Small intestine (tissue), 16 donors: ENCODE measurements at places on chromosomes 7 and 10.
A peak's percentile ranks its signal among the peaks of the same experiment; 100 is the strongest.

DNA sequence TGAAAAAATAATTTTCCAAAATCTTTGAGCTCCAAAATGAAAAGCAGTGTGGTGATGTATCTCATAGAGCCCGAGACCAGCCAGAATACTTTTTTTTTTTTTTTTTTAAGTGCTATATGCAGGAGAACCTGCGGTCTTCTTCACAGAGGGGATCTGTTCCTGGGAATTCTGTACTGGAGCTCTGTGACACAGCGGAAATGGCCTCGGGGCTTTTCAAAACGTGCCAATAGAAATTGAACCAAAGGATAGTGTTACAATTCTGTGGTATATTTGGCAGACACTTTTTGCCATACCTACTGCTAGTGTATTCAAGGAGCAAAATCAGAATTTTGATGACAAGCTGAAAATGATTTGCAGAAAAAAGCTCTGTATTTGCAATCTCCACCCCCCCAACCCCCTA lies 1429.3 kb upstream of the LRRTM3 start:
- no peak for DNase-seq

- DNase-seq = no peak
Measured at GRCh38 chr7:98291717-98292116, 10.2 kb downstream of the BRI3 start.

GRCh38 chr7:87178320-87178719 lies 26.1 kb downstream of the DMTF1 start:
- no peak for DNase-seq

DNA sequence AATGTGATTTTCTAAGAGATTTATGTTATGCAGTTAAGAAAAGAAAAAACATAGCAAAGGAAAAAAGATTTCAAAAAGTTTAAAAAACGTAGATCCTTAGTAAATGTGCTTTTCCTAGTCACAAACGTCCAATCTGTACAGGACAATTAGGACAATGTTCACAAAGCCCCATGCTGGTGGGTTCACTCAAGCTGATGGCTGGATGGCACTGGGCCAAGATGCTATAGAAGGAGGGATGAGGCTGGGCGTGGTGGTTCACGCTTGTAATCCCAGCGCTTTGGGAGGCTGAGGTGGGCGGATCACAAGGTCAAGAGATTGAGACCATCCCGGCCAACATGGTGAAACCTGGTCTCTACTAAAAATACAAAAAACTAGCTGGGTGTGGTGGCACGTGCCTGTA lies 22.1 kb downstream of the SVIL start:
- no peak for DNase-seq

- DNase-seq = no peak
Measured at GRCh38 chr7:102310414-102310815, 23.7 kb downstream of the SH2B2 start.

DNA sequence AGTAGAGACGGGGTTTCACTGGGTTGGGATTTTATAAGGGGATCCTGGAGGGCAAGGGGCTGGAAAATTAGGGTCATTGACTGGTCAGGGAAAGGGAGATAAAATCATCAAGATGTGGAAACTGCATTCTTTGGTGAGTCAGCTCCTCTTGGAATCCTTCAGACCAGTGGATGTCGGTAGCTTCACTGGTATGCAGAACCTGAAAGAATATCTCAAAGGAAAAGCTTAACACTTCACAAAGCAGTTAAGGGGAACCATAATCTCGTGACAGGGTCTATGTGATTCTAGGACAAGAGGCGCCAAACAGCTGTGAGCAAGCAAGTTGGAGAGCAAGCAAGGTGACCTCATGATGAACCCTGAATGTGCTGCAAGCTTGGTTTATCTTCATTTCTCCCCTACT lies 634.7 kb upstream of the AUTS2 start:
- DNase-seq = no peak

- peak; percentile 79 for DNase-seq
Measured at GRCh38 chr10:102642736-102643335, 1.4 kb upstream of the TRIM8 start.

DNA sequence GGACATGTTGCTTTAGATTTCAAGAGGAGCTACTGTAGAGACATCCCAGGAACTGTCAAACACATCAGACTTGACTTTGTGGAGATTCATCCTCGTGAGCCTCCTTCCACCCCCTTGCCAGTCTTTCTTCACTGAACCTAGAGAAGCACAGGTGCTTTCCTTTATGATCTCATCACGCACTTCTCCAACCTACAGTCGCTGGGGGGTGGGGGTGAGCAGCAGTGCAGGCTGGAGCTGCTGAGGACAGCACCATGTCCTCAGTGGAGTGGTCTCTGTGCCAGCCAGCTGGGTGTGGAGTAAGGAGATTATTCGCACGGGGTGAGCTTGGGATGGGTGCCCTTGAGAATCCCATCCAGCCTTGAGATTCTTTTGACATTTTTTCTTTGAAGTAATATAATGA lies 88.1 kb downstream of the VOPP1 start:
- no peak for DNase-seq

GRCh38 chr10:19411119-19411518 lies 362.5 kb downstream of the MALRD1 start:
- no peak for DNase-seq

DNA sequence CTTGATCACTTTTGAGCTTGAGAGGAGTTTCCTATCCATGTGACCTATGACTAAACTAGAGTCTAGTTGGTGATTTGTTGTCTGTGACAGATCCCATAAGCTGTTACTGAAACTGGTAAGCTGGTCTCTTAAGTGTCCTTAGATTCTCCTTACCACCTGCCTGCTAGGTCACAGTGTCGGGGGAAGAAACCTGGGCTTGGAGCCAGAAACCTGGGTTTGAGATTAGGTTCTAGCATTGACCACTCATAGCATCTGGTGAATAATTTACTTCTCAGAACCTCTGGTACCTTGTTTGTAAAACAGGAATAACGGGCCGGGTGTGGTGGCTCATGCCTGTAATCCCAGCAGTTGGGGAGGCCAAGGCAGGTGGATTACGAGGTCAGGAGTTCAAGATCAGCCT lies 21.8 kb upstream of the ITPRID1 start:
- DNase-seq = no peak

DNA sequence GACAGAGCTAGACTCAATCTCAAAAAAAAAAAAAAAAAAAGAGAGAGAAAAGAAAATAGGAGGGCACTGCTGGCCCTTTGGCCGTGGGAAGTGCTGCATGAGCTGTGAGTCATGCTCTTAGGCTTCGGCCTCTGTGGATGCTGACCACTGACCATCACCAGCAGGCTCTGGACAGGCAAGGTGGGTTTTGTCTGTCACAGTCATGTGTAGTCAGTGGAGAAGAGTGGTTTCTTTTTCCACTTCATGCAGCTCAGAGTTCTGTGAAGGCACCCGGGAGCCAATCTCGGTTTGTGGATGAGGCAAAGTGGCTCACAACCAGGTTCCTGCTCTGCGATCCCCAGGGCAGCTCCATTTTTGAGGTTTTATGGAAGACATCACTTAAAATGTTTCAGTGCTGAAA lies 58.1 kb downstream of the PRTFDC1 start:
- no peak for DNase-seq

DNA sequence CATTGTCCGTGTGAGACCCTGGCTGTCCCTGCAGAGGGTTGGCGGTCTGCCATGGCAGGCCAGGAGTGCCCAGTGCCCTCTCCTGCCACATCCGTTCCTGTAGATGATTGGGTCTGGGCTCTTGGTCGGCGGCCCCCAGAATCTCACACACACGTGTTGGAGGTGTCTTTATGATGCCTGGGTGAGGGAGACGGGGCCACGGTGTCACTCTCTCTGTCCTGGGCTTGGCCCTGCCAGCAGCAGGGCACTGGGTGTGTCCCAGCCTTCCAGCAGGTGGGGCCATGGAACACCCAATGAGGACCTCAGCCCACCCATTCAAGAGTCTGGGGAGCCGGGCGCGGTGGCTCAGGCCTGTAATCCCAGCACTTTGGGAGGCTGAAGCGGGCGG lies 30.2 kb downstream of the UNC5B start:
- DNase-seq = no peak

DNA sequence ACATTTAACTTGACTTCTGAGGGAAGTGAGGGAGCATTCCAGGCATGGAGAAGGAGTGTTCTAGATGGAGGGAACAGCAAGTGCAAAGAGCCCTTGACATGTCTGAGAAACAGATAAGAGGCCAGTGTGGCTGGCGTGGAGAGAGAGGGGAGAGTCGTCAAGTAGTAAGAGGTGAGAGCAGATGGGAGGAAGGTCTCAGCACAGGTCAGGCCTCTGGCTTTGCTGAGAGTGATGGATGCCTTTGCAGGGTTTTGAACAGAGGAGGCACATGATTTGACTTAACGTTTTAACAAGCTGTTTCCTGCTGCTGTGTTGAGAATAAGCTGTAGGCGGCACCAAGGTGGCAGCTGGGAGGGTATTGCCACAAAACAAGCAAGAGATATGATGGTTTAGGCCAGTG lies 97.2 kb downstream of the KAT6B start:
- peak; percentile 25 for DNase-seq

DNA sequence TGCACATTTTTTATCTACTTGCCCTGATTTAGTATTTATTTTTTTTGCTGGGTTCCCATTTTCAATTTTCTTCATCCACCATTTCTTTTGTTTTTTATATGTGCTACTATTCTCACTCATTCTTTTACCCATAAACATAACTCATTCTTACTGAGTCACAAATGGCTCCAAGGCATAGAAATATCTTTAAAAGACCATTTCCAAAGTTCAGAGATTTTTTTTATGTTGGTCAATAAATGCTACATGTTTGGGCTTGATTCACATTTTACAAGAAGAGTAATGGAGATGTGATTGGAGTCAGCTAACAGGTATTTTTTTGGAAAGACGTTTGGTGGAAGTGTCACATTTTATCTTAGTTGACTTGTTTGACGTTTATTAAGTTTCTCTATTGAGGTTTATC lies 1303.2 kb upstream of the LRRTM3 start:
- no peak for DNase-seq

- DNase-seq = no peak
Measured at GRCh38 chr7:107694386-107694785, 33.8 kb downstream of the SLC26A4 start.

DNA sequence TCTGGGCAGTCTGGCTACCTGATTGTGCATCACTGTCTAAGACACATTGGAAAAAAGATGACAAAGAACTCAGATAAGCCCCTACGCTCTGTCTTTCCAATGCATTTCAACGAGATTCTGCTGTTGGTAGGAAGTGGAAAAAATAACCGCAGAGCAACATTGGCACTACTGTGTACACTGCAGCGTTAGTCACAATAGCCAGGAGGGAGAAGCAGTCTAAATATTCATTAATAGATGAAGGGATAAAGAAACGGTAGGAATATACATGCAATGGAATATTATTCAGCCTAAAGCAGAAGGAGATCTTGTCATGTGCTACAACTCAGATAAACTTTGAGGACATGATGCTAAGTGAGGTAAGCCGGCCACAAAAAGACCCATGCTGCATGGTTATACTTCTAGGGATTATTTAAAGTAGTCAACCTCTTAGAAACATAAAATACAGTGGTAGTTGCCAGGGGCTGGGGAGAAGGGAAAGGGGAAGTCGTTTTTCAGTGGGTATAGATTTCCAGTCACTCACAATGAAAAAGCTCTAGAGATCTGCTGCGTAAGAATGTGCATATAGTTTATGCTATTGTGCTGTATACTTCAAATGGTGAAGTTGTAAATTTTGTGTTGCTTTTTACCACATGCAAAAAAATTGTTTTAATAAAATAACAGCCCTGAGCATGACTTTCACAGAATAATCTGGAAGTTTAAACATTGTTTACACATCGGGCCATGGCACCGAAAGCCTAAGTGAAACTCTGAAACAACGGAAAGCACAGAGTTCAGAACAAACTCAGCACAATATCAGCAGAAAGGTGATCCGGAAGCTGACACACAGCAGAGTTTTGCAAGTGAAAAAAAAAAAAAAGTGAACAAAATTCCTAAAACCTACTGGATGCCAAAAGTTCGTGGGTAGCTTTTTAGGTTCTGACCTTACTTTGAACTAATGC lies 40.1 kb downstream of the ELMO1 start:
- no peak for DNase-seq

GRCh38 chr7:158753900-158754299 lies 49.3 kb upstream of the NCAPG2 start:
- DNase-seq = no peak

GRCh38 chr7:31487071-31487470 lies 26.8 kb upstream of the ITPRID1 start:
- no peak for DNase-seq

DNA sequence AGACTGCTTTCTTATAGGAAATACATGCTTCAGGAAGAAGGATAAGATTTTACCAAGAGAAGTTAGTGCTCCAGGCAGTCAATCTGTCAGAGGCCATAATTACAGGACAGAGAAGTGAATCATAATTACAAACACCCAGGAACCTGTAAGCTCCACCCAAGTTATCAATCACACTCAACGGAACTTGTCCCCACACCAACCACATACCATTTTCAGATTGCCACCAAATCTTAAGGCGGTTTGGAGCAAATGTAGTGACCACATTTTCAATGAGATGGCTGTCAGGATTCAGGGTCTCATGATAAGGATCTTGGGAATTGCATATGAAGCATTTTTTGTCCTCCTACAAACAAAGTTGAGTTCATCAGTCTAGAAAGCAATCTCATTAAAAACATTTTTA lies 4.8 kb downstream of the LAMB1 start:
- peak; percentile 78 for DNase-seq

GRCh38 chr7:132743974-132744373 lies 167.7 kb upstream of the PLXNA4 start:
- no peak for DNase-seq

DNA sequence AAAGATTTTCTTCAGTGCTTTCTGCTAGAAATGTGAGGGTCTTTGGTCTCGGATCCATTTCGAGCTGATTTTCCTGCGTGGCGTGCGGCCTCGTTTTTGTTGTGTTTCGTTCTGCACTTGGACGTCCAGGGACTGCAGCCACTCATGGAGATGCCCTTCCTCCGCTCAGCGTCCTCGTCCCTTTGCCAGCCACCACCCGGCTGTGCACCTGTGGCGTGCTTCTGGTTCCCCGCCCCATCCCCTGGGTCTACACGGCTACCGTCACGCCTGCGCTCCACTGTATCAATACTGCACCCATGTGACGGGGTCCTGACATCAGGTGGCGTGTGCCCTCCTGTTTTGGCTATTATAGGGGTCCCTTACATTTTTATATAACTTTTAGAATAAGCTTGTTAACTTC lies 42.7 kb upstream of the NKX6-2 start:
- DNase-seq = no peak

GRCh38 chr10:60098677-60099601 lies 192.6 kb upstream of the CCDC6 start:
- peak; percentile 29 for DNase-seq

GRCh38 chr10:63133821-63134557 lies 861 bp downstream of the NRBF2 start:
- DNase-seq = no peak

- DNase-seq = no peak
Measured at GRCh38 chr7:134545380-134545779, 3.5 kb upstream of the AKR1B15 start.

GRCh38 chr10:76621886-76622620 lies 1015.6 kb downstream of the KCNMA1 start:
- no peak for DNase-seq

DNA sequence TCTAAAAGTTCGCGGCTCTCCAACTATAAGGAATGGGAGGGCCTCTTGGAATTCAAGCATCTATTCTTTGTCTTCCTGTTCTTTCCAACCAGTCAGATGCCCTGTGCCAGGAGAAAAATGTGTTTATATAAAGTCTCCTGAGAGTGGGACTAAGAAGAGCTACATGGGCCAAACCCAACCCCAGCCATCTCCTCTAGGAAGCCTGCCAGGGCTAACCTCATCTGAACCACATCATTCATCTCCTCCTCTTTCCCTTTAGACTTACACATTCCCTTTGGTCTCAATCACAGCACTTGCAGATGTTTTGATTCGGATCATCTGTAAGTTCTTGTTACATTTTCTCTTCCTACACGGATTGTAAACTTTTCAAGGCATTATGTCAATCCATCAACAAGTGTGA lies 62.6 kb downstream of the DOCK4 start:
- DNase-seq = no peak

GRCh38 chr7:44279286-44279685 lies 46.1 kb downstream of the CAMK2B start:
- no peak for DNase-seq
